ENCODE measurements at places on chromosomes 7 and 10.

GRCh38 chr10:60818134-60818770, 40.0 kb downstream of the CDK1 start:
- peak; percentile 87 for DNase-seq

GRCh38 chr7:98418636-98419315, 17.9 kb upstream of the BAIAP2L1 start:
- DNase-seq = peak; percentile 92

DNA sequence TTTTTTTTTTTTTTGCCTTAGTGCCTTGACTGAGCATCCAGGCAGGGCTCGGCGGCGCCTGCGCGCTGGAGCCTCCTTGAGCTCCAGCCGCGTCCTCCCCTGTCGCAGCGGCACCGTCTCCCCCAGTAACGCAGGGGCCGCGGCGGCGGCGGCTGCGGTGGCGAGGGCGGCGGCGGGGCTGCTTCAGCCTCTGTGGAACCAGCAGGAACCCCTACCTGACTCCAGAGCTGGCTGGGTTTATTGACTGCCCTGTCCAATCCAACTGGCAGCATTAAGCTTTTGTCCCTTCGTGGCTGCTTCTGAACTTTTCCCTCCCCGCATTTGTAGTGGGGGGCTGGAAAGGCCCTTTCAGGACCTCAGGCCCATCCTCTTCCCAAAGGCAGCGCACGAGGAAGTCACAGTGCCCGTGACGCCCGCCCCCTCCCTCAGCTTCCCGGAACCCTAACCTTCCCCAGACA, at the start of gene GPR85:
TSS of gene GPR85 (minus strand) at position 397 of the 458 bp plus-strand sequence. CDS start 2,106 bp downstream, outside the sequence.
- DNase-seq = peak; percentile 76

- DNase-seq = peak; percentile 67
Measured at GRCh38 chr7:111639934-111640333, 77.6 kb upstream of the IMMP2L start.

DNA sequence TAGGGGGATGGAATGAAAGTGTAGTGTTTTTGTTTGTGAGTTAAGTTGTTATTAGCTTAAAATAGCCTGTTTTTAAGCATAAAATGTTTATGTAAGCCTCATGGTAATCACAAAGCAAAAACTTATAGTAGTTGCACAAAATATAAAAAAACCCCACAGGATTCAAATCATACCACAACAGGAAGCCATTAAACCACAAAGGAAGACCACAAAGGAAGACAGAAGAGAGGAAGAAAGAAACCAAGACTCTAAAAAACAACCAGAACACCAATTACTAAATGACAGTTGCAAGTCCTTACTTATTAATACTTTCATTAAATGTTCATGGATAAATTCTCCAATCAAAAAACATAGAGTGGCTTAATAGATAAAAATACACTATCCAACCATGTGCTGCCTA, 63.6 kb downstream of the ANKRD7 start:
- DNase-seq = no peak

DNA sequence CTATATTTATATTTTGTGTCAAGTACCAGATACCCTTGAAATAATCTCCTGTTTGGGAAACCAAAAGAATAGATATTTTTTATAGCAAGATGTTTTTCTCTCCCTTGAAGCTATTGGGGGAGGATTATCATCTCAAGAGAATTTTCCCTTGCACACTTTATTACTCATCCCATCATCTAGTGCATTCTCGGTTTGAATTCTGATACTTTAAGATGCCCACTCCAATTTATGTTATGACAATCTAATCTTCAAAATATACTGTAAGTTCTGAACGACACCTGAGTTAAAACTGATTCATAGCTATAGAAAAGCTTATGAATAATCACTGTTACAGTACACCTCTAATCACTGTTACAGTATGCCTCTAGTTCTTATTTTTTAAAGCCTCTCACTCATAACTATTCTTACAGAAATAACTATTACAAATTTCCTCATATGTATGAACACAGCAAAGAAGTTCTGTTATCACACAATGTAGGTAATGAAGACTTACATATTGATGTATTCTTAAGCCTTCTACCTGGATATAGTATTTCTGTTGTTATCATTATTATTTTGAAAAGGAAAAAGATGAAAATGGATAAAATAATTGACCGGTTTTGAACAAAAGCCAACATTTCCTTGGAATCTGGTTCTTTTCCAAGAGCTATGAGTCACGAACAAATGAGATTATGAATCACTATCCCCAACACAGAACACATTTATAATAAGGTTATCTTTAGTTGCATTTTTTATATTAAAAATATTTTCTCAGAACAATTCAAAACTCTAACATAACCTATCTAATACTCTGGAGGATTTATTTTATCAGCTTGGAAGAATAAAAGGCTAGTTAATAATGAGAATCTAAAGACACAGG, 72.3 kb upstream of the FAM13C start:
- no peak for DNase-seq

- no peak for DNase-seq
Measured at GRCh38 chr7:135782801-135783200, 34.2 kb upstream of the FAM180A start.

- peak; percentile 35 for DNase-seq
Measured at GRCh38 chr7:12638851-12639456, 48.5 kb upstream of the ARL4A start.

- DNase-seq = no peak
Measured at GRCh38 chr10:74852381-74852780, 26.0 kb downstream of the KAT6B start.

DNA sequence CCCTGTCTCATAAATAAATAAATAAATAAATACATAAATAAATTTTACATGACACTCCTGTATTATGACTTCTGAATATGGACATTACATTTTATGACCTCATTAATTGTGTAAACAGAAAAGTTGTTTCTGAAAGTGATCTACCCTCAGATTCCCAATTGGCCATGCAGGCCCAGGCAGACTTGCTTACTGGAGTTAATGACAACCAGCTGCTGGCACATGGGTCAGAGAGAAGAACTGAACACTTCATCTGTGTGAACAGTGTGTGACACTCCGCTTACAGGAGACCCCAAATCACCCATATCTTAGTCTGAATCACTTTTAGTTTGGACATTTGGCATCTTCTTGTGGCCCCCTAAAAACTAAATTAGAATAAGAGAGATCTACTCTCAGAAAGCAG, 31.4 kb downstream of the PARP12 start:
- peak; percentile 48 for DNase-seq

DNA sequence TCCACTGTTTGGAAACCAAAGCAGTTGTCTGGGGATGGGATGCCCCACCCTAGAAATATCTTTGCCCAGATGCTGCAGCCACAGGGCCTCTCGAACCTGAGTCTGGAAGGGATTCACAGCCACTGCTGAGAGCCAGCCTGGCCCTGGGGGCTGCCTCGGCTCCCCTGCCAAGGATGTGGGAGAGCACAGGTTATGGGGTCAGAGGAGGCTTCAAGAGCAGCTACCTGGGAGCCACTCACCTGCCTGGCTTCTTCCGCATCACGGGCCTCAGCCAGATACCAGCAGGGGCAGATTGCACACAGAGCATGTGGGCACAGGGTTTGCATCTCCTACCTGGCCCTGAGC, 5.4 kb upstream of the PWWP2B start:
- no peak for DNase-seq

- peak; percentile 8 for DNase-seq
Measured at GRCh38 chr7:112383671-112384417, 66.4 kb upstream of the IFRD1 start.

- DNase-seq = no peak
Measured at GRCh38 chr10:1475771-1476454, 261.4 kb downstream of the ADARB2 start.

DNA sequence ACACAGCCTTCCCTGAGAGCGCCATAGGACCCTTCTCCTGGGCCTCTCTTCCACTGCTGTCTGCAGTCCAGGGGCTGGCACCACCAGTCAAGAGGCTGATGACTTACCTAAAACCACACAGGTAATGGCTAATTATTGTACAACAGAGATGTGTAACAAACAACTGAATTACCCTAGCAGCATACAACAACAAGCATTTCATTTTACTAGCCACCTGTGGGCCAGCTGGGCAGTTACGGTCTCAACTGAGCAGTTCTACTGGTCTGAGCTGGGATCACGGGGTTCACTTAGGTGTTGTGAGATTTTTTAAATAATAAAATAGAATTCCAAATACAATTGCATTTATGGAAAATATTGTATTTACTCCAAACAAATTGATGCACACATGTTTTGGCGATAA, 431.9 kb downstream of the TNS3 start:
- DNase-seq = no peak

- DNase-seq = no peak
Measured at GRCh38 chr7:29598137-29598536, 34.5 kb downstream of the PRR15 start.

DNA sequence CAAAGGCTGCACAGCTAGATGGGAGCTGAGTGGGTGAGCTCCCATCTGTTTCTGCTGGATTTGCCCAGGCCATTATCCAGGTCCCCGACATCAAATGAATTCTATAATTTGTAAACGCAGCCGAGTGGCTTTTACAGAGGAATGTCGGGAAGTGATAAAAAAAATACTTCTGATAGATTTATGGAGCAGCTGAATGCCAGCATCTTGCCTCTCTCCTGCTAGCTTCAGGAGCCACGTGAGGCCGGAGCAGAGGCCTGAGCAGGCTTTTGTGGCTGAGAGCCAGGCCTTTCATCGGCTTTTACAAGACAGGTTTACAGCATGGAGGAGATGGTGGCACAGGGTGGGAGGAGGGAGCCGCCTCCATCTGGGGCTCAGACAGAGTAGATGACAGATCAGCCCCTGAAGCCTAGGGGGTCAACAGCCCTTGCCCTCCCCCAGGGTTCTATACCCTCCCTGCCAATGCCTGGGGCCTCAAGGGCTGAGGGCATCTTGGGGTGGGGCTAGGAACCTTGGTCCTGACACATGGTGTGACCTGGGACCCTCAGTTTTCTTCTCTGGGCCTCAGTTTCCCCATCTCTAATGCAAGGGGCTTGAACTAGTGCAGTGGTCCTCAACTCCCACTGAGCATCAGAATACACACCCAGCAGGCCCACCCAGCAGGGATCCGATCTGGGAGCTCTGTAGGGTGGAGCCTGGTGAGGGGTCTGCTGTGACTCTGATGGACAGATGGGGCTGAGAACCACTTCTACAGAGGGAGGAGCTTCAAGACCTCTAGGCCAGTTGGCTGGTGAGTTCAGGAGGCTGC, 44.2 kb upstream of the PCBD1 start:
- DNase-seq = peak; percentile 8

GRCh38 chr10:32979041-32979440, 21.0 kb upstream of the ITGB1 start:
- DNase-seq = peak; percentile 98

GRCh38 chr7:93314449-93314848, 82.3 kb downstream of the VPS50 start:
- no peak for DNase-seq

GRCh38 chr10:29450405-29450804, 161.5 kb downstream of the LYZL1 start:
- no peak for DNase-seq

GRCh38 chr7:80711531-80711930, 73.1 kb downstream of the CD36 start:
- peak; percentile 68 for DNase-seq

DNA sequence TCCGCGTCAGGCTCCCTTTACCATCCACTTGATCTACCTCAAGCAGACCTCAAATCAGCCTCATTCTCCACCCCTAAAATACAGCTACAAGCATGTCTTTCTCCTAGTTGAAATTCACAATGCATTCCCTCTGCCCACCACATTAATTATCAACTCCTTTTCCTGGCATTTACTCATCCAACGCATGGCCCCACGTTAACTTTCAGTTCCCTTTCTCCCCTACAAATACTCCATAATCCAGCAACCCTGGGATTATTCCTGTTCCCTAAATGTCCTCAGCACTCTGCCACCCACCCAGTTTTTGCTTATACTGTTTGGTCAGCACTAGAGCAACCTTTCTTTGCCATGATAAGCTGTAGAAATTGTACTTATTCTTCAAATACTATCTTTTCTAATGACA, 5.7 kb upstream of the VIM start:
- no peak for DNase-seq

- no peak for DNase-seq
Measured at GRCh38 chr10:5528989-5529701, 4.4 kb downstream of the CALML3 start.

GRCh38 chr7:6154542-6155404, 117.7 kb downstream of the CYTH3 start:
- DNase-seq = no peak

DNA sequence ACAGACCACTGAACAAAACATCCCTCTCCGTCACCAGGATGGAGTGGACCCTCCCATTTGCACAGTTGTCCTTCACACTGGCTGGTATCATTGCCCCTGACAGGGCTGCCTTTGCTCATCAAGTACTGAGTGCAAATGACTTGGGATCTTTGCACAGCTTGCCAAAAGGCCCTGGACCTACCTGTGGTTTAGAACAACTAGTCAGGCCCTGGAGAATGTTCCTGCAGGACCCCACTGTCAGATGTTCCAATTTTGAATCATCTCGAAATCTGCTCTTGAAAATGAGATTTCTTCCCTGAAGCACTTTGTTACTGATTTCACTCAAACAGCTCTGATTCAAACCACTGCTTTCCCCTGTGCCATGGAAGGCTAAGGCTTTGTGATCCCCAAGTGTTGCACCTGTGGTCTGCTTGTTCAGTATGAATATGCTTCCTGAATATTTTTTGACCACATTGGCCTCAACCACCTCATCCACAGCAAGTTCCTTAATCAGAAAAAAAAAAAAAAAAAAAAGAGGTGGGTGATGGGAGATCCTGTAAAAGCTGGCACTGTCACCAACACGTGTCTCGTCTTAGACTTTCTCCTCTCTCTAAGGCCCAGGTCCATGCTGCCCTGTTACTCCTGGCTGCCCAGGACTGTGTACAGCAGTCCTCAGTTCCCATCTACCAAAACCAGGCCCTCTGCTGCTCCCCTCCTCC, 2.7 kb upstream of the AOAH start:
- no peak for DNase-seq

DNA sequence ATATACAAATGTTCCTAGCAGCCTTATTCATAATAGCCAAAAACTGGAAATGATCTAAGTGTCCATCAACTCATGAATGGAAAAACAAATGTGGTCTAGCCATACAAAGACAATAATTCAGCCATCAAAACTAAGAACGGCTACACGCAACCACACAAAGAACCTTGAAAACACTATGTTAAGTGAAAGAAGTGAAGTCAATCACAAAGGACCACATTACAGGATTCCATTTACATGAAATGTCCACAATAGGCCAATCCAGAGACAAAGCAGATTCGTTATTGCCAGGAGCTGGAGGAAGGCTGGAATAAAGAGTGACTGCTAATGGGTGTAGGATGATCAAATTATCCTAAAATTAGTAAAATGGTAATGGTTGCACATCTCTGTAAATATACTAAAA, 21.1 kb downstream of the MKRN1 start:
- no peak for DNase-seq

GRCh38 chr7:142320883-142321282, 63.0 kb upstream of the PRSS58 start:
- DNase-seq = no peak

DNA sequence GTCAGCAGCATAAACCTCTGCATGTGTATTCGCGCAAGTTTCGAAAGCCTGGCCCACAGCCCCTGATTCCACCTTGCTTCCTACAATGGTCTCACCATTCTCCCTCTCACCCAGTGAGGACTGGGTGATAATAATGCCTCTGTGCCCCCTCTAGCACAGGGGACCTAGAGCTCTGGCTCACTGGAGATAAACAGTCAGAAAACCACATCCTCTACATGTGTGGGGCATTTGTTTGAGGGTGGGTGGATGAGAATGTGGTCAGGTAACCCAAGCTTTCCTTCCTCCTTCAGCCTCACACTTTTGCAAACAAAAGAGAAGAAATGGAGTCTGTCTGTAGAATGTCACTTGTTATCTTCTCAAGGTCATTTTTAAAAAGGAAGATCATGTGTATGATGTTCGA, 373.5 kb downstream of the KCNMA1 start:
- DNase-seq = no peak

Data from AG10803 (cell line).